ENCODE measurements at places on chromosomes 16 and 17. TPM values are rescaled to one million over a fixed set of nuclear protein-coding genes. Genes with fewer than 3 reads are reported as not detected.

NACA2 gene
- total RNA-seq, result not detected

CYLD gene
- 15.8 TPM for total RNA-seq

ARMC5 gene
- 13.2 TPM for total RNA-seq

KRTAP9-3 gene
- not detected for total RNA-seq

DNA sequence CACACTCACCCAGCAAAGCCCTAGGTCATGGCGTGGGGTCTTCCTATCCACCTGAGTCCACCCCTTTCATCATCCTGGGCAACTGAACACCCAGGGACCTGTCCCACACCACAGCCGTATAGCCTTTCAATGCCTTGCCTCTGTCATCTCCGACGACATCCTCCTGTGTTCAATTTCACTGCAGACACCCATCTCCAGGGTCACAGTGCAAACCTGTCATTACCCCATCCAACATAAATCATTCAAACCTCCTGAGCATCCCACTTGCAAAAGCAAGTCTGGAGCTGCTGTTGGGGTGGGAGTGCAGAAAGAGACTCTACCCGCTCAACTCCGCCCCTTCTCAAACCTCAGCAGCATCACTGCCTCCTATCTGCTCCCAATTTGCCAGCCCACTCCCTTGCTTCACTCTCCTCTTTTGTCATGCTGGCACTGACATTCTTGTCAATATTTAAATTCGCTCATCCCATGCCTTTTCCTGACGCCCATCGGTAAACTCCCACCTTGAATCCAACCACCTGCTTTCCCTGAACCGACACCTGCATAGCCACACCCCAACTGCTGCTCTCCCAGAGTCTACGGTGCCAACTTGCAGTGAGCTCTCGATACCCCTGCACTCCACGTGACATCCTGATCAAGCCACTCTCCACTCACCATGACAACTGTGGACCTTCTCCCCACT lies 37.0 kb downstream of the MARF1 start:
- H3K36me3 ChIP-seq, result peaks cover 35% of the 10 kb centered on the region
- H3K27ac ChIP-seq, result no peak overlapping the region
- no peak overlapping the region for H3K4me3 ChIP-seq
- no peak for DNase-seq
- H3K27me3 ChIP-seq, result no peaks in the 10 kb centered on the region
- no peaks in the 10 kb centered on the region for H3K4me1 ChIP-seq

DNA sequence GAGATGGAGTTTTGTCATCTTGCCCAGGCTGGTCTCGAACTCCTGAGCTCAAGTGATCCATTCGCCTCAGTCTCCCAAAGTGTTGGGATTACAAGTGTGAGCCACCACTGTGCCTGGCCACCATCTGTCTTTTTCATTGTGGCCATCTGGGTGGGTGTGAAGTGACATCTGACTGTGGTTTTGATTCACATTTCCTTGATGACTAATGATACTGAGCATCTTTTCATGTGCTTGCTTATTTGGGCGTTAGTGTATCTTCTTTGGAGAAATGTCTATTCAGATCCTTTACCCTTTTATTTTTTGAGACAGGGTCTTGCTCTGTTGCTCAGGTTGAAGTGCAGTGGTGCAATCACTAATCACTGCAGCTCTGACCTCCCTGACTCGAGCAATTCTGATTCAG lies 53.9 kb upstream of the ERN1 start:
- H3K4me1 ChIP-seq, result no peaks in the 10 kb centered on the region
- no peaks in the 10 kb centered on the region for H3K27me3 ChIP-seq
- H3K4me3 ChIP-seq, result no peak overlapping the region
- no peaks in the 10 kb centered on the region for H3K36me3 ChIP-seq
- H3K27ac ChIP-seq, result no peak overlapping the region

DNA sequence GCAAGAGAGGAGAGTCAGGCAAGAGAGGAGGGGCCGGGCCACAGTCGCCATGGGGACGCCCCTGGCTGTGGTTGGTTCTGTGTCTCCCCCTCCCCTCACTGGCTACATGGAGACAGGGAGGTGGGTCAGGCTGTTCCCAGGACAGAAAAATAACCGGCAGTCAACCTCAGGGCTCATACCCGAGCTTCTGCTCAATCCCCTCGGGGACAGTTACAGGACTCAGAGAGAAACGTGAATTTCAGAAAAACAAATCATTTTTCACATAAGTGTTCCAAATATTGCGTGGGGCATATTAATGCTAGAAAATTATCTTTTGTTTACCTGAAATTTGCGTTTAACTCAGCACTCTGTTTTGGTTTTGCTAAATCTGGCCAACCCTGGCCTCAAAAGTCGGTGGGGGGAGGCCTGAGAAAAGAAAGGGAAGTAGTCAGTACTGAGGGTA lies 22.2 kb upstream of the CPSF4L start:
- peaks cover 14% of the 10 kb centered on the region for H3K4me1 ChIP-seq
- H3K27me3 ChIP-seq, result no peaks in the 10 kb centered on the region
- DNase-seq, result no peak
- peaks cover 11% of the 10 kb centered on the region for H3K36me3 ChIP-seq
- H3K4me3 ChIP-seq, result no peak overlapping the region

GRCh38 chr17:289409-289808 lies 63.2 kb downstream of the RPH3AL start:
- no peaks in the 10 kb centered on the region for H3K27me3 ChIP-seq
- H3K27ac ChIP-seq, result no peak overlapping the region
- H3K36me3 ChIP-seq, result no peaks in the 10 kb centered on the region
- no peak for DNase-seq
- no peak overlapping the region for H3K4me3 ChIP-seq
- H3K4me1 ChIP-seq, result no peaks in the 10 kb centered on the region

DNA sequence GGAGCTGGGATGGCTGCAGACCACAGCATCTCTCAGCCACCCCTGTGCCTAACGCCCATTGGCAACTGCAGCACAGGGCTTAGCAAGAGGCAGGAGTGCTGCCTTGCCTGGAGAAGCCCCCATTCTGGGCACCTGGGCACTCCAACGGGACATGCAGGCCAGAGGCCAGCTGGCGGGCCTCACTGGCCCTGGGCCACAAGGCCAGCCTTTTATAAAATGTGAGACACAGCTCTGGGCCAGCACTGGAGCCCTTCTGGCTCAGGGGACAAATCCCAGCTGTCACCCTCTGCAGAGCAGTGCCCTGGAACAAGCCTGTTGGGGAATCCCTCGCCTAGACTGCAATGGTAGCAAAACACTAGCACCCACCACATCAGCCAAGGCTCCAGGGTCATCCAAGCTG lies 171.8 kb downstream of the WSCD1 start:
- no peaks in the 10 kb centered on the region for H3K27me3 ChIP-seq
- H3K36me3 ChIP-seq, result no peaks in the 10 kb centered on the region
- H3K4me3 ChIP-seq, result no peak overlapping the region
- no peaks in the 10 kb centered on the region for H3K4me1 ChIP-seq
- no peak overlapping the region for H3K27ac ChIP-seq

DNA sequence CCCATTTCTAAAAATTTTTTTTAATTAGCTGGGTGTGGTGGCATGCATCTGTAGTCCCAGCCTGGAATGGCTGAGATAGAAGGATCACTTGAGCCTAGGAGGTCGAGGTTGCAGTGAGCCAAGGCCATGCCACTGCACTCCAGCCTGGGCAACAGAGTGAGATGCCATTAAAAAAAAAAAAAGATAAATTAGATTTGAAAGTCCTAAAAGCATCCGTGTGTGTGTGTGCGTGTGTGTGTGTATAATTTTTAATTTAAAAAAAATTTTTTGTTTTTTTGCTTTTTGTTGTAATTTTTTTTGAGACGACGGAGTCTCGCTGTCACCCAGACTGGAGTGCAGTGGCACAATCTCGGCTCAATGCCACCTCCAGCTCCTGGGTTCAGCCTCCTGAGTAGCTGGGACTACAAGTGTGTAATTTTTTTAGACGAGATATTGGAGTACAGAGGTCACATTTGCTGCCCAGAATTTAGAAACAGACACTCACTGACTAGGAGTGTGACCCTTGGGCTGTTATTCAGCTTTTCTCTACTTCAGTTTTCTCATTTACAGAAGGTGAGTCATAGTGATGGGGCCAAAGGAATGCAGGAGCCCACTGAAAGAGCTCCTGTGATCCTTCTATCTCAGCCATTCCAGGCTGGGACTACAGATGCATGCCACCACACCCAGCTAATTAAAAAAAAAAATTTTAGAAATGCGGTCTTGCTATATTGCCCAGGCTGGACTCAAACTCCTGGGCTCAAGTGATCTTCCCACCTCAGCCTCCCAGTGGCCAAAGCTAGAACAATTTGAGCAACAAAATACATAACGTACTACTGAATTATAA lies 25.5 kb upstream of the TBX4 start:
- no peaks in the 10 kb centered on the region for H3K4me1 ChIP-seq
- H3K36me3 ChIP-seq, result no peaks in the 10 kb centered on the region
- no peak overlapping the region for H3K4me3 ChIP-seq
- no peak overlapping the region for H3K27ac ChIP-seq
- H3K27me3 ChIP-seq, result no peaks in the 10 kb centered on the region

GRCh38 chr16:52740766-52741165 lies 193.8 kb upstream of the TOX3 start:
- DNase-seq, result no peak
- H3K4me1 ChIP-seq, result no peaks in the 10 kb centered on the region
- H3K36me3 ChIP-seq, result no peaks in the 10 kb centered on the region
- H3K27ac ChIP-seq, result no peak overlapping the region

- peaks cover 7% of the 10 kb centered on the region for H3K4me1 ChIP-seq
- H3K27me3 ChIP-seq, result no peaks in the 10 kb centered on the region
- H3K4me3 ChIP-seq, result no peak overlapping the region
- H3K27ac ChIP-seq, result no peak overlapping the region
- H3K36me3 ChIP-seq, result no peaks in the 10 kb centered on the region
These were observed 256.3 kb upstream of the SDK2 start for GRCh38 chr17:73900516-73900915.

GRCh38 chr16:12575288-12575687 lies 228.4 kb downstream of the CPPED1 start:
- DNase-seq, result no peak
- H3K27me3 ChIP-seq, result no peaks in the 10 kb centered on the region
- no peaks in the 10 kb centered on the region for H3K36me3 ChIP-seq
- H3K4me1 ChIP-seq, result no peaks in the 10 kb centered on the region
- H3K4me3 ChIP-seq, result no peak overlapping the region

GRCh38 chr17:81994593-81995462 lies 17.4 kb downstream of the ASPSCR1 start:
- no peak for DNase-seq
- H3K36me3 ChIP-seq, result no peaks in the 10 kb centered on the region
- H3K27ac ChIP-seq, result no peak overlapping the region

- H3K4me1 ChIP-seq, result no peaks in the 10 kb centered on the region
- H3K27ac ChIP-seq, result no peak overlapping the region
- no peak overlapping the region for H3K4me3 ChIP-seq
These were observed 144.6 kb downstream of the FOXL1 start for GRCh38 chr16:86722970-86723369.

GRCh38 chr17:58323366-58324055 lies 5.1 kb downstream of the TSPOAP1 start:
- no peak for DNase-seq
- H3K36me3 ChIP-seq, result no peaks in the 10 kb centered on the region
- H3K27ac ChIP-seq, result no peak overlapping the region
- H3K27me3 ChIP-seq, result no peaks in the 10 kb centered on the region
- H3K4me3 ChIP-seq, result peak overlapping the region; percentile 57

DNA sequence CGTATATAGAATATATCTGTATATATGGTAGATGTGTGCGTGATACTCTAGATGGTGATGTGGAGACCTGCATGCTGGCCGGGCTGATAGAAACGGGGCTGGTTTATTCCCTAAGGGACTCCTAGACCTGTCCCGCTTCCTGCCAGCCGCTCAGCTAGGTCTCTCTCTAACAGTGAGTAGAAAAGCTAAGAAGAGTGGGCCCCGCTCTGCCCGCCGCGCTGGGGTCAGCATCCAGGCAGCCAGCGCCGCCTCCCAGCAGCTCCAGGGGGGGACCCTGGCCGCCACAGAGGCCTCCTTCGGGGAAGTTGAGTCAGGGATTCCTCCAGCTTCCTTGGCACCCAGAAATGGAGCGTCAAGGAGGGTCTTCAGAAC lies 9.4 kb downstream of the CYGB start:
- no peaks in the 10 kb centered on the region for H3K27me3 ChIP-seq
- H3K27ac ChIP-seq, result peak overlapping the region; percentile 74
- no peak overlapping the region for H3K4me3 ChIP-seq
- DNase-seq, result no peak

DNA sequence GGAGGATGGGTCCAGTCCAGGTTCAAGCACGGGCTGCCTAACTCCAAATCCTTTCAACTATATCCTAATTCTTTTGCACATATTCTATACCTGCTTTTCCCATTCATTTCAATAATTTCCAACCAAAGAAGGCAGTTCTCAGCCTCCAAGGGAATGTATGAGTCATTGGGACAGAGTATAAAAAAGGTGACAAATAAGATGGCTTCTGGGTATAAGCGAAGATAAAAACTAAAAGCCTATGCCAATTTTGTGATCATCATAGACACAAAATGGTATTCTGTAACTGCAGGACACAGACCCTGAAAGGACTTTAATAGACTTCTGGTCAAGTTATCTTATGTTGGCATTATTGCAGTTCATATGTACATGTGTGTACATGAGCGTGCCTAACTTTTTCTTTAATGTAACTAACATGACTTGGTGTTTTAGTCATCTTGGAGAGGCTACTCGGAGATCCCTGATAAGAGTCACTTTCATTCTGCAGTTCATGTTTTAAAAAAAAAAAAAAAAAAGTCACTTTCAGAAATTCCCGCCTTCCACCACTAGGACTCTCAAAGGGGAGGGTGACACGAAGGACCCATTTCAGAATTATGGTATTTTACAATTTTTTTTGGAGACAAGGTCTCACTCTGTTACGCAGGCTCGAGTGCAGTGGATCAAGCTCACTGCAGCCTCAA lies 17.3 kb downstream of the COG1 start:
- DNase-seq, result no peak
- no peaks in the 10 kb centered on the region for H3K4me1 ChIP-seq
- H3K27ac ChIP-seq, result no peak overlapping the region
- H3K27me3 ChIP-seq, result no peaks in the 10 kb centered on the region

GRCh38 chr16:4115209-4115948 lies 863 bp downstream of the ADCY9 start:
- DNase-seq, result peak; percentile 51
- H3K4me1 ChIP-seq, result peaks cover 8% of the 10 kb centered on the region
- peak overlapping the region; percentile 59 for H3K4me3 ChIP-seq

GRCh38 chr16:11420895-11421294 lies 75.6 kb downstream of the RMI2 start:
- no peak overlapping the region for H3K4me3 ChIP-seq
- DNase-seq, result no peak
- H3K27ac ChIP-seq, result no peak overlapping the region
- H3K27me3 ChIP-seq, result no peaks in the 10 kb centered on the region
- H3K4me1 ChIP-seq, result no peaks in the 10 kb centered on the region
- no peaks in the 10 kb centered on the region for H3K36me3 ChIP-seq

DNA sequence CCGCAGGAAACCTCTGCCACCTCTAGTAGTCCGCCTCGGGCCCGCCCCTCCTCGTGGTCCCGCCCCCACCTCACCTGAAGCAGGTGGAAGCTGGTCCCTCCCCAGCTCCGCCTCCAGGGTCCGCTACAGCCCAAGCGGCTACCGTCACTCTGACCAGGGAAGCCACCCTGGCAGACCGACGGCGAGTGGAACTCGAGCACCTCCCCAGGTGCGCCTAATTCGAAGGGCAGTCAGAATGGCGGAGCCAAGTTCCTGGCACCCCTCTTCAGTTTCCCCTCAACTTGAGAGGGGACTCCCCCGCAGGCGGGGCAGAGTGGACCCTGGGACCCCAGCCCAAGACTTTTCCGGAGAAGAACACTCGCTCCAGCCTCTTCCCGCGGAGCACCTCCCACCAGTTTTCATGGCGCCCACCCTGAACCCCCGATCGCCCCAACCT lies 507 bp downstream of the FHOD1 start:
- peak; percentile 96 for DNase-seq
- H3K36me3 ChIP-seq, result no peaks in the 10 kb centered on the region
- peaks cover 17% of the 10 kb centered on the region for H3K4me1 ChIP-seq
- H3K27ac ChIP-seq, result peak overlapping the region; percentile 77
- peak overlapping the region; percentile 59 for H3K4me3 ChIP-seq

Measured in colonic mucosa (tissue), 4 donors.